ENCODE measurements at places on chromosomes 1 and 21.

GRCh38 chr1:94440088-94440487 lies 21.9 kb downstream of the ABCD3 start:
- DNase-seq, result no peak

DNA sequence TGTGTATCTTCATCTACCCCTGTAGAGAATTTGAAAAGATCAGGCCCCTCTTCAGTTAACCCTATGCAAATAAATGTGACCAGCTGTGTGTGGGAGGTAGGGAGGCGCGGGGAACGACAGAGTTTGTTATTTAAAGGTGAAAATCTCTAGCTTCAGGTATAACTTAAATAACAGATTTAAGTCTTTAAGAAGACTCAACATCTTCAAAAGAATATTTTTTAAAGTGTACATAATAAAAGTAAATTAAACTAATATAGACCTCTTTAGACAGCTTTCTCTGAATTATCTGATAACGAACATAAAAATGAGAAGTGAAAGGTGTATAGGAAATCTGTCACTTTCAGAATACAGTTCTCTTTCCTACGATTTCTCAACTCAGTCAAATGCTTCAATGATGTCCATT lies 16.0 kb downstream of the ANGPTL3 start:
- DNase-seq, result no peak

DNA sequence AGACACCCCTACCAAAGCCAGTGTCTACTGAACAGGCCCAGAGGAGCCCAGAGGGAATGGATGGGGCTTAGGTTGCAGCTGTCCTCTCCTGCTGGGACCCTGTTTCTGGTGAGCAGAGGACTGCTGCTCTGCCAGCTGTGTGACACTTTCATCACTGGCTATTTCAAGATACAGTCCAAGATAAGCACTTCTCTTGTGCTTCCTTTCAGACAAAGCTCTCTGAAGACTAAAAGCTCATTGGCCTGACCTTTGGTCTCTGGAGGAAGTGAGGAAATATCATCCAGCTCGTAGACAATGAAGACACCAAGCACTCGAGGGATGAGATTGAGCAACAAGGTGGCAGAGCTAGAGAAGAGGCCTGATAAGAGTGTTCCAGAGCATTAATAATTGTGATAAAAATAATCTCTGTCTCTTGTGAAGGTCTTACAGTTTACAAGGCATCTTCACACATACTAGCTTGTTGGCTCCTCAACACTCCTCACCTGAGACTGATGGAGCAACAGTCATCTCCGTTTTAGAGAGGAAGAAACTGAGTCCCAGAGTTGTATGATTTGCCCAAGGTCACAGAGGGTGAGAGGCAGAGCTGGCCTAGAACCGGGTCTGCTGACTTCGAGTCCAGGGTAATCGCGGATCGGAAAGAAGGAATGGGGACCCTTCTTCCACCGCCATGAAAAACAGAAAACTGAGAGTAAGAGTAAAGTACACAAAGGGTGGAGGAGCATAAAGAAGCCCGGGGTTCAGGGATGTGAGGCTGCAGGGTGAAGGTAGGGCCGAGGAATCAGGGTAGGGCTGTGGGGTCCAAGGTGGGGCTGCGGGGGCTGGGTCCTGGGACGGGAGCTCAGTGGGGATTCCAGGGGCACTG lies 666 bp downstream of the PAFAH2 start:
- DNase-seq, result no peak

- no peak for DNase-seq
These were observed 9.9 kb downstream of the TNN start for GRCh38 chr1:175077356-175078030.

GRCh38 chr1:183306317-183307042 lies 111.7 kb downstream of the NMNAT2 start:
- DNase-seq, result no peak

All from stimulated activated CD4-positive, alpha-beta T cell treated with anti-CD3 and anti-CD28 coated beads, TNF-alpha, amount 100 ng/mL, for 48 hours (primary cell).